Caki2 (cell line): ENCODE measurements at places on chromosomes 2 and 18. TPM values are rescaled to one million over a fixed set of nuclear protein-coding genes. Genes with fewer than 3 reads are reported as not detected.
A peak's percentile ranks its signal among the peaks of the same experiment; 100 is the strongest.

Gene CCDC102B
- total RNA-seq = not detected in 2 replicates

Gene RDH14
- total RNA-seq = 38.1 and 52.3 TPM in 2 replicates

GRCh38 chr18:41872206-41872605 is 82.8 kb upstream of the PIK3C3 start:
- no peak for DNase-seq

DNA sequence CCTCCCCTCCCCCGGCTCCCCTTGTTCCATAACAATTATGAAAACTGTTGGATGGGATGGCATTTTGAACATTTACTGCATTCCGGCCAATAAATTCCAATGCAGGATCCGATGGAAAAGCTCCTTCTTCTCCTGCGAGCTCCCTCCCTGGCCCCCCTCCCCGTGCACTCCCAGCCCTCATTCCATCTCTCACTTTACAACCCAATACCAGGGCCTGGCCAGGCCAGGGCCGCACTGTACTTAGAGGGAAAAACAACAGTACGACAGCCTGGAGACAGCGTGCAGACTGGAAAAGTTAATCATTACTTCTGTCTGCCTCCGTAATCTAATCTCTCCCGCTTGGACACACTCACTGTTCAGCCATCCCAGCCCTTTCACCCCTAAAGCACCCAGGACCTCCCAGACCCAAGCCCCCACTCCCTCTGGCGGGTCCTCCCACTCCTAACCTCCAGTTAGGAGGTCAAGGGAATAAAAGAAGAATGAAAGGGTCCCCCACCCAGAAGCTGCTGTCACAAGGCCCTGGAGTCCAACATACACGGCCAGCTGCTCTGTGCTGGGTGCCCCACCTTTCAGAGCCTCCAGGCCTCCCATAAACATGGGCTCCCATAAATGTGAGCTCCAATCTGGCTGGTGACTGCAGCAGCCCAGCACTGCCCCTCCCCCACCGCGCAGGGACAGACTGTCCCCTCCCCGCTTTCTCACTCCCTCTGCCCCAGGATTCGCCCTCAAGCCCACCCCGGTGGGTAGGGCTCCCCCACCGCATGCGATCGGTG is 20.6 kb downstream of the SMAD7 start:
- peak; percentile 95 for DNase-seq

Gene ZBTB7C
- 0.03 and 0.84 TPM in 2 replicates for total RNA-seq

GRCh38 chr18:77208964-77209363 is 40.7 kb upstream of the GALR1 start:
- DNase-seq = peak; percentile 0

DNA sequence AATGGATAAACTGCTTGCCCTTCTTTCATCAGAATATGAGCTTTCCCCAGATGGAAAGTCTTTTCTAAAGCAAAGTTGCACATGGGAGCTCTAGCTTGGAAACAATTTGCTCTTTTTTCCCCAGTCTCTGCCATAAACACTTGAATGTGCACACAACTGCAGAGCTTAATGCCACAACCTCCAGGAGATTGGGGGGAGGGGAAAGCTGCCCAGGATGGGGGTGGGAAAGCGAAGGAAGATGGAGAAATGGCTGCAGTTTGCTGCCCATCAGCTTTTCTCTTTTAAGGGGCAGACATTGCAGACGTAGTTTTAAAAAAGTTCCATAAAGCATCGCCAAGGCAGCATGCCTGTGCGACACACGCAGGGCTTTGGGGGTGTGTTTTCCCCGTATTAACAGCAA is 1.5 kb downstream of the ACKR3 start:
- no peak for DNase-seq

GRCh38 chr2:104844807-104845551 is 8.9 kb upstream of the POU3F3 start:
- DNase-seq = peak; percentile 88

GRCh38 chr2:143158551-143159485 is 29.6 kb downstream of the ARHGAP15 start:
- no peak for DNase-seq

DNA sequence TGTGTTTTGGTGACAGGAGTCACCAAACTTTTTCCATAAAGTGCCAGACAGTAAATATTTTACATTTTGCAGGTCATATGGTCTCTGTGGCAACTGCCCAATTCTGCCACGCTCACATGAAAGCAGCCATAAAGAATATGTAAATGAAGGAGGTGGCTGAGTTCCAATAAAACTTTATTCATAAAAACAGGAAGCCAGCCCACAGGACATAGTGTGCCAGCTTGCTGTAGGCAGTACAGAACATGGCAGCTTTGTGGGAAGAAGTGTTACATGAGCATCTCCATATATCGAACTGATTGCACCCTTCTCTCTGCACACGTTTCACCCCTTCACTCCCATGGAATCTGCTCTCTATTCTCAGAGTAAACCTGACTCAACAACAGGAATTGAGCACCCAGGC is 10.2 kb downstream of the ASB18 start:
- DNase-seq = no peak

- DNase-seq = no peak
Observed at GRCh38 chr18:76708071-76708721, 114.2 kb upstream of the ZNF236 start.

GRCh38 chr18:77131100-77131651 is 1.4 kb downstream of the MBP start:
- DNase-seq = no peak

- DNase-seq = peak; percentile 76
Observed at GRCh38 chr18:45802814-45803492, 22.5 kb upstream of the SIGLEC15 start.

Gene TUBB8B
- not detected in 2 replicates for total RNA-seq

GRCh38 chr2:126771094-126771493 is 115.1 kb downstream of the GYPC start:
- DNase-seq = no peak

GRCh38 chr2:26471289-26471688 is 6.6 kb downstream of the OTOF start:
- no peak for DNase-seq

DNA sequence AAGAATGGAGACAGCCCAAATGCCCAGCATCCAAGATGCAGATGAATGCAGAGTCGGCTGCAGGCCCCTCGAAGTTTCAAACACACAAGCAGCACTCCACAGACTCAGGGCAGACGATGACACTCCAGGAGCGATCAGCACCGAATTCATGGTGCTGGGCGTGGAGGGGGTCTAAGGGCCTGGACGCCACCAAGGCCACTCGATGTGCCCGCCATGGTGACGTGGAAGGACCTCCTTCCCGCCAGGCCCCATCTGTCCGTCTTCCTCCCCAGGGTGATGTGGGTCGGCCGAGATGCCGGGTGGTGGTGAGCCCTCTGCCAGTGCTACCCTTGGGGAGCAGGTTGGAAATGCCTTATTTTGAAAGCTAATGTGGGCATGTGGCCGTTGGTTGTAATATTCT is 9.4 kb downstream of the KIF1A start:
- DNase-seq = no peak

DNA sequence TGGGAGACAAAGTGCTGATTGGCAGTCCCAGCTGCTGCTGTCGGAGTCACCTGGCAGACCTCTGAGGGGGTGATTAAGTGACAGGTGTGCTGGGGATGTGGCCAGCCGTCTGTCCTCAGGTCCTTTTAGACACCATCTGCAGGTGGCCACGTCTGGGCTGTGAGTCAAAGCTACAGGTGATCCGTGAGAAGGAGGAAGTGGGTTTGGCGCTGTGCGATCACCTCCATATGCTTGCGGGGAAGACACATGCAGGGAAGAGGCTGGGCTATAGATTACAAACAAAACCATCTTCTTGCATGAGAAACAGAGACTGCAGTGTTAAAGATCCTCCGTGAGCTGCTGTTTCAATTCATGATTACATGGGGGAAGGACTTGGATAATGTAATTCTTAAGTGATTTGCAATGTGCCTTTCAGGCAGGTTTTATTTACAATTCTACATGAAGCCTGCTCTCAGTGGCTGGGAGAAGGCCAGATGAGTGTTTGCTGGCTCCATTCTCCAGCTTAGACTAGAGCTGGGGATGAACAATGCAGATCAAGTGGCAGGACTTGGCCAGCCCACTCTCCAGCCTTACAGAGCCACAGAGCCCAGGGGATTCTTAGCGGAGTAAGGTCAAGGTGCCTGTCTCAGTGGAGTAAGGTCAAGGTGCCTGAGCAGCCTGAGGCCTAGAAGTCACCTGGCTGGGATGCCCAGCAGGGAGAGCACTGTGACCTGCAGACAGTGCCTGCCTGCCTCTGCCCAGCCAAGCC is 87.8 kb downstream of the LYPD1 start:
- DNase-seq = no peak

GRCh38 chr2:147713349-147713748 is 131.5 kb upstream of the ACVR2A start:
- DNase-seq = no peak

Gene DNAJB2
- total RNA-seq = 17.0 and 50.6 TPM in 2 replicates

- DNase-seq = no peak
Observed at GRCh38 chr2:73766349-73766748, 13.6 kb downstream of the DUSP11 start.

DNA sequence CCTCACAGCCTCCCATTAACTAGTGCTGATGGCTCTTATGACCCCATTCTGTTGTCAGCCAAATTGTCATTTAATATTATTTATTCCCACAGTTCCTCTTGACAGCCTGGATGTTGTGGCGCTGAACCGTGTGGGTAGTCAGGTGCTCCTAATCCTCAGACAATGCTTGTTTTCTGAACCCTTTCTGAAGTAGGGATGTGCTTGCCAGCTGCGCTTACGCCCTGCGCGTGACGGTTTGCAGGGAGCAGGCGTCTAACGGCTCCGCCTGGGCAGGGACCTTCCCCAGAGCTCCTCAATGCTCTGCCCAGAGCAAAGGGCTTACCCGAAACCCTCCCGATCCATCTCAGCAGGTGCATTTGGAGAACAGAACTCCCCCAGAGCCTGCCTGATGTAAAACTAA is 358.2 kb upstream of the MYT1L start:
- no peak for DNase-seq

- DNase-seq = no peak
Observed at GRCh38 chr2:105732955-105733607, 11.6 kb upstream of the NCK2 start.

Gene SLC9A4
- total RNA-seq = not detected in 2 replicates

Gene NDC80
- total RNA-seq = 24.5 and 34.4 TPM in 2 replicates

Gene CREG2
- 3.7 and 5.2 TPM in 2 replicates for total RNA-seq

- DNase-seq = no peak
Observed at GRCh38 chr18:10121786-10122515, 208.1 kb downstream of the VAPA start.

- DNase-seq = no peak
Observed at GRCh38 chr2:105383432-105384166, 15.3 kb downstream of the FHL2 start.

GRCh38 chr2:88159481-88159880 is 10.7 kb upstream of the THNSL2 start:
- DNase-seq = no peak

GRCh38 chr2:6784291-6784690 is 81.4 kb downstream of the CMPK2 start:
- no peak for DNase-seq

Gene SLC9A2
- total RNA-seq = 5.8 and 6.2 TPM in 2 replicates

- peak; percentile 65 for DNase-seq
Observed at GRCh38 chr2:134845719-134846118, 7.3 kb downstream of the ACMSD start.
